Activated CD4-positive, alpha-beta T cell treated with anti-CD3 and anti-CD28 coated beads, Interleukin-10, Interleukin-2, amounts not matched to agents 100 ng/mL and 50 ng/mL, durations not matched to agents 16 hours and 8 hours (primary cell): ENCODE measurements at places on chromosomes 7 and 10.
A peak's percentile ranks its signal among the peaks of the same experiment; 100 is the strongest.

DNA sequence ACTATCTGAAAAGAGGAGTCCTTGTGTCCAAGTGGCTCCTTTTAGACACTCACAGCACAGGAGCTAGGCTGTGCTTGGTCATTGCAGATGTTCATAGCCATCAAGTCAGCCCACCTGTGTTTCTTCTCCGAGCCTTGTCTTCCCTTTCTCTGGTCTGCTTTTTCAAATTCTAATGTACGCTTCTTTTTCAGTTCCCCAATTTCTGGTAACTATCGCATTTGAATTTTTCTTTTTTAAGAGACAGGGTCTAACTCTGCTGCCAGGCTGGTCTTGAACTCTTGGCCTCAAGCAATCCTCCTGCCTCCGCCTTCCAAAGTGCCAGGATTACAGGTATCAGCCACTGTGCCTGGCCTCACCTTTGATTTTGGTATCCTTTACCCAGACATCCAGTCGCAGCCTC, 18.9 kb downstream of the APBB1IP start:
- no peak for DNase-seq

DNA sequence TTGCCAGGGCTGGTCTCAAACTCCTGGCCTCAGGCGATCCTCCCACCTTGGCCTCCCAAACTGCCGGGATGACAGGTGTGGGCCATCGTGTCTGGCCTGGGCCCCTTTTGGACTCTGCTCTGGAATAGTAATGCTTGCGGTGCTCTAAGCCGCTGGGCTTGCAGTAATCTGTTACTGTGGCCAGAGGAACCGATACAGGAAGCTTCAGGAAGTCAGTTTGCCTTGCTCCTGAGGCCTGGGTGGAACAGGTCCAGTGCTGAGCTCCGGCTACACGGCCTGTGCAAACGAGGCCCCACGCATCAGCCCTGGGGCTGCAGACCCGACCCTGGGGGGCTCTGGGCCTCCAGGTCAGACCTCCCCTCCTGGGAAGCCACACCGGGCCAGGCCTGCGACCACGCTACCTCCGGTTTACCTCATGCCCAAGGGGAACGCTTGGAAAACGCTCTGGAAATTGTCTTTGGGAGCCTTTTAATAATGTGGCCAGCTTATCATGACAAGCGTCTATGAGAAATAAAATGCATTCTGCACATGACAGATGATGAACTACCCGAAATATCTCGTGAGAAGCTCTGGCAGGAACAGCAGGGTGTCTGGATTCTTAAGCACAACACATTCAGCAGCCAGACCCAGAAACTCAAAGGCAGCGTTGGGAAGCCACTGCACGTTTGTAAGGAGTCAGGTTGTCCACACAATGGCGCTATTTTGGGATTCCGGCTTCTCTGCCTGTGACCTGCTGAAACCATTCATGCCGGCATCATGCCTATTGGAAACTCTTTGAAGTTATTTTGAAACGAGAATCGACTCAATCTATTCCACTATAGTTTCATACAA, 10.1 kb upstream of the ADAP1 start:
- DNase-seq: no peak

DNA sequence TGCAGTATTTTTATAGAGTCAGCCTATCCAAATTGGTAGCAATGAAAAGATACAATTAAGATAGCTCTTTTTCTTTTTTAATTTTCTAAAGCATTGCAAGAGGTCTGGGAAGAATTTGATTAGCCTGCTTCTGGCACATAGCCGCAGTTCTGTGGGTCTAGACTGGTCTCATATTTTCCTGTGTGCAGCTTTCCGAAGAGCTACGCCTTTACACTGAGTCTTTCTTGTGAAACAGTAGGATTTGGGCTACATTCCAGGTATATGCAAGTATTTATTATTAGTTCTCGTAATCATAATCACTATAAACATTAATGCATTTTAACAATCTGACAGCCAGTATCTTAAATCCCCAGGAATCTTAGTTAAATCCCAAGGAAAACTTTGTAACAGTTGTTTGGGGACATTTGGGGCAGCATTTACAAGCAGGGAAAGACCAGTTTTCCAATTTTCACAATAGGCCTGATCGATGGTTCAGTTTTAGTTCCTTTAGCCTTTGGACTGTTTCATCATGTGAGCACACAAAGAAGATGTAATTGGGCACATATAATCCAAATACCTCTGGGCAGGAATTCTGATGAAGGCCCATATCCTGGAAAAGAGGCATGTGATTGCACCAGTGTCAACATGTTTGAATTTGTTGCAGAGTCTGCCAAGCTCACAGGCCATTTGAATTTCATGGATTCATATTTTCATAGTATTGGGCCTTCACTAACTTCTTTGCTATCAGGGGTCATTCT, 287.3 kb downstream of the INHBA start:
- no peak for DNase-seq

- DNase-seq: peak; percentile 77
These were observed 464 bp downstream of the KIAA1217 start for GRCh38 chr10:24209432-24209771.

DNA sequence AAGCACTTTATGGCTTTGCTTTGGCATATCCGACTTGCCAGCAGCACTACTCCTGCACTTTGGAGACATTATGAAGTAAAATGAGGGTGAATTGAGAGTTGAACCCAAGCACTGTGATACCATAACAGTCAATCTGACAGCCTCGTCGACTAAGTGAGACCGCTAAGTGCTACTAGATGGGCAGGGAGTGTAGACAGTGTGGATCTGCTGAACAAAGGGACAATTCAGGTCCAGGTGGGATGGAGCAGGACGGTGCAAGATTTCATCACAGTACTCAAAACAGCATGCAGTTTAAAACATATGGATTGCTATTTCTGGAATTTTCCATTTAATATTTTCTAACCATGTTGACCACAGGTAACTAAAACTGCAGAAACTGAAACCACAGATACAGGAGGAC, 20.8 kb upstream of the PRTFDC1 start:
- no peak for DNase-seq

GRCh38 chr7:132428247-132428919, 147.9 kb downstream of the PLXNA4 start:
- no peak for DNase-seq

- no peak for DNase-seq
These were observed 28.4 kb downstream of the ENTPD1 start for GRCh38 chr10:95784279-95784913.

DNA sequence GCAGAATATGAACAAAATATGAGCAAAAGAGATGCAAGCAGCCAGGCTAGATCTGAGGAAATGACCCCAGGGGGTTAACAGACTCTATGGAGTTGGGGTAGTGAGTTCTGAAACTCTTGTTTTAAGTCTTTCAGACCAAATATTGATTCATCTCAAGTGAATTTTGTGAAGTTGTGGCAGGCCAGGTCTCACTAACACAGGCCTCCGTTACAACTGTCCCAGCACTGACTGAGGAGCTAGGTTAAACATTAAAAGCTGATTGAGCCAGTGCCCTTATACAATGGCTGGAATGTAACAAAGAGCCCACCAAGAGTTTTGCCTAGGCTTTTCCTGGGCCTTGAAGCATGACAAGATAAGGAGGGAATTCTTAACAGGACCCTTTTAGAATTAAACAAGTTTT, 192.3 kb upstream of the STK17A start:
- DNase-seq: no peak

GRCh38 chr7:23474829-23475575, 4.7 kb upstream of the IGF2BP3 start:
- DNase-seq: no peak

GRCh38 chr10:18214691-18215563, 74.7 kb downstream of the CACNB2 start:
- peak; percentile 39 for DNase-seq

GRCh38 chr10:88207121-88207546, 343.7 kb downstream of the PTEN start:
- no peak for DNase-seq

DNA sequence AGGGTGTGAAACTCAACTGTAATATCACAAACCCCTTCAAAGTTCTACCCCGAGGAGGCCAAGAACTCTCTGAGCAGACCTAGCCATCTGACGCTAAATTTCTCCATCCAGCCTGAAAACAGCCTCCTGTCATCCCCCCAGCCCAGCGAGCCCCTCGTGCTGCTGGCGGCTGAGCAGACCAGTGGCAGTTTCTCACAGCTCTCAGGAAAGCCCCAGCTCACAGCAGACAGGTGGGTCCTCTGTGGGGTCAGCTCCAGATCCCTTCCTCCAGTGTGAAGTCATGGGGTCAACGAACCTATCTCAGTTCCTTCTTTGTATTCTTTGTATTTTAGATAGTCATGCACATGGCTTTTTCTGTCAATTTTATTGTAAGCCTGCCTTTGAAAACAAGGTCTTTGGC, 7.8 kb downstream of the GARIN1A start:
- no peak for DNase-seq

GRCh38 chr10:117668327-117669008, 125.9 kb downstream of the EMX2 start:
- DNase-seq: no peak

DNA sequence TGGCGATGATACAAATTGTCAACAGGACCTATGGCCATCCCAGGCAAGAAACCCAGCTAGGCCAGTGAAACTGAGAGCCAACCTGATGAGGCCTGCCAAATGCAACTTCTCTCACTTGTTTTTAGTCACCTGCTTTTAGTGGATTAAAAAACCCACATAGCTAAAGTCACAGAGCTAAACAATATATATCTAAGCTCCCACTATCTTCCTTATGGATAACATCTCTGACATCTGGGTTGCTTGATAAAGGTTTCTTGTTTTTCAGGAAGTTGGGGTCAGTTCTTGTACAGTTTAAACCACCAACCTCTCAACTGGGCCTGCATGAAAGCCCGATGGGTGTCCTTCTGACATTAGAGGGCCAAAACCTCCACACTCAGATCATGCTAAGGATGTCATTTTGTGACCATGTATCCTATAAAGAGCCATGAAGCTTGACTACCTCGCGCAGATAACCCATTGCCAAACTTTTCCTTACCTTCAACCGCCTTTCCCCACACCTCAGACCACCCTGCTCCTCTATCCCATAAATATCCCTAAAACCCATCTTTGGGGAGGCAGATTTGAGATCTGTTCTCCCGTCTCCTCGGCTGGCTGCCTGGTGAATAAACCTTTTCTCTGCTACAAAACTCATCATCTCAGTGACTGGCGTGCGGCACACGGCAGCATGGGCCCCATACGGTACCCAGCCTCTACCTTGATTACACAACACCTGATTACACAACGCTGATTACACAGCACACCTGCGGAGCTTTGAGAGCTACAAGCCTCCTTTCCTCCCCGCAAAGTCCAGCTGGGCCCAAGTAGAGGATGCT, 797 bp upstream of the STMP1 start:
- peak; percentile 7 for DNase-seq

GRCh38 chr10:37456456-37456855, 331.1 kb downstream of the ANKRD30A start:
- DNase-seq: no peak

DNA sequence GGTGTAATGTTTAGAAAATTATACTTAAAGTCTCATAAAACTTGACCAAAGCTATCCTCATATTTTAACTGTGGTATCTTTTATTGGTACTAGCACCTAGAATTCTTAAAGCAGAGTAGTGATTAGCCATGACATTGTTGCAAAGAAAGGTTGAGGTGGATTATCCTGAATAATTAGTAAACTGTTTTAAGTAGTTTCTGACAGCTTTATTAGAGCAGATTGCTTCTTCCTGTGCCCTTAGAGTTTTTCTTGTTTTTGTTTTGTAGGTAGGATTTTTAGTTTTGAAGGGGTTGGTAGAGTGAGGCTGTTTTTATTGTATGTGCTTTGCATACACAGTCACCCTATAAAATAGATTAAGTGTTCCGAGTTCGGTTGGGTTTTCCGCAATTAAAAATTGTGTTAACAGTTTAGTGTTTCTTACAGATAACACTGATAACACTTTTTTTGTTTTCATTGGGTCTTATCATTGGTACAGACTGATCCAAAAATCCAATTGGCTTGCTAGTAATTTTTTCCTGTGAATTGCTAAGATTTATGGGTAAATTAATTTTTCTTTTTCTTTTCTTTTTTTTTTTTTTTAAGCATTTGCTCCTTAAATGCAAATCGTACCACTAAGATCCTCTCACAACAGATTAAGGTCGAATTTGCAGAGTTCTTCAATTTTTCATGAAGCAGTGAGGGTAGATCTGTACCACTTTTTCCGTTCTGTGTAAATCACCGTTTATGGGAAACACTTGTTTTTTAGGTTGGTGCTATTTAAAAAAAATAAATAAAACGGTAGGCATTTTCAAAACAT, 2.1 kb upstream of the PBLD start:
- DNase-seq: no peak

DNA sequence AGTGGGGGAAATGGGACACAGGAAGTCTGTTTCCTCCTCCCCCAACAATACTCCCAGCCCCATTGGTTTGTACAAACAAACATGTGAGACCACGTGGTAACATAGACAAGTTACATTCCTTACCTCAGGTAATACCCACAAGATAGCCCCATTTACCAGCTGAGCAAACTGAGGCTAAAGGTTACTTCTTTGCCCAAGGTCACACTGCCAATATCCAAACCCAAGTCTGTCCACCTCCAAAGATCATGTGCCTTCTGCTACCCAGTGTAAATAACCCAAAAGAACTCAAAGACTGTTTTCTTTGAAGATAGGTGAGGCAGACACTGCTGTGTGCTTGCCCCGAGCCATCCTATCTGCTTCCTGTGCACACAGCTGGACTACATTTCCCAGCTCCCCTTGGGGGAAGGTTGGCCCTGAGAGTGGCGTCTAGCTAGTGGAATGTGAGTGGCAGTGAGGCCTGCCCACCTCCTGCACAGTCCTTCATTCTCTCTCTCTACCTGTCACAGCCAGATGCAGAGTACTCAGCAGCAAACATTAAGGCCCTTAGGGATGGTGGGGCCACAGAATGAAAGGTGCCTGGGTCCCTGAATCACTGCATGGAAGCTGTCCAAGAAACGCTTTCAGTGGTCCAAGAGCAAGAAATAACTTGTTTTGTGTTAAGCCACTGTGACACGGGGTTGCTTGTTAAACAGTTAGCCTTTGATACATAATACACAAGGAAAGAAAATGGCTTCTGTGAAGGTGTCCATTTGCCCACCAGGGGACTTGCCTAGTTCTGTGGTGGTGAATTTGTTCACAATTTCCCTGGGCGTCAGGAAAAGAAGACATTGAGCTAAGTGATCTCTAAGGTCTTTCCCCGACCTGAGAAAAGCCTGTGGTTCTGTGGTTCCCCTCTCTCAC, 257.7 kb upstream of the NFE2L3 start:
- peak; percentile 70 for DNase-seq

GRCh38 chr7:7405461-7405860, 130.2 kb downstream of the COL28A1 start:
- no peak for DNase-seq

GRCh38 chr7:12296051-12296570, 85.0 kb downstream of the TMEM106B start:
- no peak for DNase-seq

GRCh38 chr7:24580283-24580946, 7.2 kb downstream of the PALS2 start:
- no peak for DNase-seq

DNA sequence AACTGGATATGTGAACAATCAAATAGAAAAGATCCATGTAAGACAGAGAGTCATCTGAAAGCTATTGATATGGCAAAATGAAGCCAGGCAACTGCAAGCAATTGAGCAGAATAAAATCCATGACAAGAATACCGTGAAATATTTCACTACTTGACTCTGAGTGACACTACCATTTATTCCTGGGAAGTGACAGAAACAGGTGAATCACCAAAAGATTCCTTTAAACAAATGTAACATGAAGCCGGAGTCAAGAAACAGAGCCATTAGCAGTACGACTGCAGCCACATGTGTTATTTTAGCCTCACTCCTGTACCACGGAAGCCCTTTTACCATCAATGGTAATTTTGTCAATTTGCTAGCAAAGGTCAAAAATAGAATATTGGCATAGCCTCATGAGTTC, 197.7 kb upstream of the POT1 start:
- no peak for DNase-seq
